ENCODE measurements at places on chromosomes 5 and 9. TPM values are rescaled to one million over a fixed set of nuclear protein-coding genes. Genes with fewer than 3 reads are reported as not detected.

Gene NTRK2
- total RNA-seq = 1.0 TPM

Gene MTAP
- not detected for total RNA-seq

Gene NME5
- 8.3 TPM for total RNA-seq

Gene TMEFF1
- total RNA-seq = 4.3 TPM

Gene TPM2
- 3.5 TPM for total RNA-seq

Gene PKD2L2
- total RNA-seq = 0.11 TPM

Gene LRRC19
- total RNA-seq = not detected

Gene FOXI1
- total RNA-seq = not detected
